AG09319 (cell line): ENCODE measurements at places on chromosomes 1 and 21.

DNA sequence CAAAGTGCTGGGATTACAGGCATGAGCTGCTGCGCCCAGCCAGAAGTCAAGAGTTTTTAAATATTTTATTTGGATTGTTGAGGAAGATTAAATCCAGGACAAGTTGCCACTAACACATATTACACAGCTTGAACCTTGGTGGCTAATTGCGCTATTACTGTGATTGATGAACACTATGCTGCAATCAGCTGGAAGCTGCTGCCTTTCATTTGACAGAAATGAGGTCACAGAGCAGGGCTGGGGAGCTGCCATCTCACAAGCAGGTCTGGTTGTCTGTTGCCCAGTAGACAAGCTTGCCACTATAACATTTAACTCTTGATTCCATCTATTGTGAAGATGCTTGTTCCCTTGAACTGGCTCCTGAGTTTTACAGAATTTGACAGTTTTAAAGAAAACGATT is 37.4 kb upstream of the NRDC start:
- no peak for DNase-seq

GRCh38 chr1:201375169-201375568 is 2.3 kb downstream of the TNNT2 start:
- no peak for DNase-seq

DNA sequence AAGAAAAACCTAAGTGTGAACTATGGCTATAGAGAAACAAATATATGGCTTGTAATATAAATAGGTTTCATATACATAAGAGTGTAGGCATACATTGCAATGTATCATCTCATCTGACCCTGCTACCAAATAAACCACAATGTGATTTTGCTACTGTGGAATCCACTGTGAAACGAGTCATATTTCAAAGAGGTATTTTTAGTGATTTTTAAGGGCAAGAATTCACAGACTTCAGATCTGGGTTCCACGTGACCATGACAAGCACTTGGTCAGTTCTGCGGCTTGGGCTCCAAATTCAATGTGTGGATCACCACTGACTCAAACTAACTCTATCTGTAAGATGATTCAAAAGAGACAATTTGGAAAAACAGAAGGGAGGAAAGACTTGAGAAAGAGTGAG is 147.0 kb upstream of the ERG start:
- no peak for DNase-seq

DNA sequence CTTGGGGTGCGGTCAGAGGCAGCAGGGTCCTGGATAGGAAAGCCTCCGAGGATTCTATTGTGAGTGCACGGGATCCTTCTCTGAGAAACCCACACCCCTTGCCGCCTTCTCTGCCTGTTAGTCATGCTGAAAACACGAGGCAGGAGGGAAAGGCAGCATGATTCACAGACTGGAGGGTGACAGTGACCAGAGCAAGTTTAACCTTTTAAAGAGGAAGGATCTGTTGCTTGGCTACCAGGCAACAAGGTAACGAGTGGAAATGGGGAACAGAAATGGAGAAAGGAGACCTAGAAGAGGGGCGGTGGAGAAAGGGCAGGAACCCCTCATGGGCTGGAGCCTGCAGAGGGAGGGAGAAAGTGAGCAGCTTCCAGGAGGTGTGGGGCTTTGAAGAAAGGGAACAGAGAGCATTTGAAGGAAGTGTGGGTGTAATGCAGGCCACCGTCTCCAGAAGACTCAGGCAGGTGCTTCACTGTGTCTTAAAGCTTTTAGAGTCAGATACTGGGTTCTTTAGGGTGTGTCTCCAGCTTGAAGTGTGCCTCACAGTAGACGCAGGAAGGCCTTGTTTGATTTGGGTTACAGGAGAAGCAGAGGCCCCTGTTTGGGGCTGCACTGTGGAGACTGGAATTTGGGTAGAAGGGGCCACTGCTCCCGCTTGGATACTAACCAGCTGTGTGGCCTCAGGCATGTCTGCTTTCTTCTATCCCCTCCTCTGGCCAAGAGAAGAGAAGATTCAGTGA is 19.1 kb downstream of the OPTC start:
- DNase-seq = peak; percentile 73

GRCh38 chr1:39087435-39087834 is 61.3 kb downstream of the NDUFS5 start:
- no peak for DNase-seq

- no peak for DNase-seq
Measured at GRCh38 chr1:109134423-109134822, 20.5 kb downstream of the ELAPOR1 start.

- DNase-seq = no peak
Measured at GRCh38 chr1:48864913-48865312, 88.2 kb upstream of the BEND5 start.

- no peak for DNase-seq
Measured at GRCh38 chr1:23124259-23125026, 44.2 kb downstream of the LUZP1 start.

DNA sequence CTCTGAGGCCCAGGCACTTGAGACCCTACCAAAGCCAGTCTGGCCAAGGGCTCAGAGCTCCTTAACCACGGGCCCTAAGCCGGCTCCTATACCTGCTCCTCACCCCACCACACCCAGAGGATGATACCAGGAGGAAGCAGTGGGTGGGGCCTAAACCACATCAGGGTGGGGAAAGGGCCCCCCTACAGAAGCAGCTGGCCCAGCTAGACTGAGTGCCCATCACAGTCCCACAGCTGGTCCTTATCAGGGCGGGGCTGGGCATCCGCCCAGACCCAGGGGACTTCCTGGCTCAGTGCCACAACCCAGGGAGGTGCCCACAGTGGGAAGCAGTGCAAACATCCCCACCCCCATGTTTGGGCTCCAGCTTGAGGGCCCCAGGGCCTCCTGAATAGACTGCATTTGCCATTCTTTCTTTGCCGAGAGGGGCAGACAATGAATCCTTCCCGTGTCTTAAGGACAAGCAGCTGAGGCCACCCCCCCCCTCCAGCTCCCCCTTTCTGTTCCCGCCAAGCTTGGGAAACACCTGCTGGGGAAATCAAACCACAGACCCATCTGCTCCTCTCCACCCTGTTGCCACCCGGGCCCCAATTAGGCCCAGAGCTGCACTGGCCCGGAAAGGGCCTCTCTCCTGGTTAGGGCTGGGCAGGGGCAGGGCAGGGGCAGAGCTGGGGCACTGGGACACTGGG is 6.2 kb downstream of the E2F2 start:
- DNase-seq = no peak

DNA sequence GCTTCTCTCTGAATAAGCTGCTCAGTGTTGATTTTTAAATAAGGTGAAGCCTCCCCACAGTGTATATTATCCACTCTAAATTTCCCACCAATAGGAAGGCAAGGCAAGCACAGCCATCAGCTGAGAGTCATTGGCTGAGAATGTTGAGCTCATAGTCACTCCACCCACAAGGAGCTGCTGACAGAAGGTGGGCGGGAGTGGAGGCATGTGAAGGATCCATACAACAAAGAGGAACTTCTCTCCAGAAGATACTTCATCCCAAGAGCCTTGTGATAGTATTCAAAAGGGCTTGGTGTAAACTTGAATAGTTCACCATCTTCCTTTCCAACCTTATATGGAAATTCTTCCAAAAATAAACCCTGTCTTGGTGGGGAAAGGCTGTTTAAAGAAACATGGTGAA is 42.8 kb downstream of the SAMD13 start:
- DNase-seq = no peak

- peak; percentile 85 for DNase-seq
Measured at GRCh38 chr1:21262293-21263051, 27.8 kb downstream of the ECE1 start.

DNA sequence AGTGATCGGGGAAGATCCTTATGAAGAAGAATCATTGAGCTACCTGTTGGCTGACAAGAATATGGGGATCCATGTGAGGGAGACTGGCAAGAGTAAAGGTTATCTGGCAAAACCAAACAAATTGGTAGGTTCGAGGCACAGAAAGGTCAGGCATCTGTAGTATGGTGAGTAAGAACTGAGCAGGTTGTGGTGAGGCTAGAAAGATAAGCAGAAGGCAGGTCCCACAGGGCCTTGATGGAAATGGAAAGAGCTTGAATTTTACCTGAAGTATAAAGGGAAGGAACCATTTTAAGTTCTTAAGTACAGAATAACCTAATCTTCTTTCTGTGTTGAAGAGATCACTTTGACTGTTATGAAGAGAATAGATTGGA is 11.1 kb downstream of the PTPRC start:
- DNase-seq = no peak

DNA sequence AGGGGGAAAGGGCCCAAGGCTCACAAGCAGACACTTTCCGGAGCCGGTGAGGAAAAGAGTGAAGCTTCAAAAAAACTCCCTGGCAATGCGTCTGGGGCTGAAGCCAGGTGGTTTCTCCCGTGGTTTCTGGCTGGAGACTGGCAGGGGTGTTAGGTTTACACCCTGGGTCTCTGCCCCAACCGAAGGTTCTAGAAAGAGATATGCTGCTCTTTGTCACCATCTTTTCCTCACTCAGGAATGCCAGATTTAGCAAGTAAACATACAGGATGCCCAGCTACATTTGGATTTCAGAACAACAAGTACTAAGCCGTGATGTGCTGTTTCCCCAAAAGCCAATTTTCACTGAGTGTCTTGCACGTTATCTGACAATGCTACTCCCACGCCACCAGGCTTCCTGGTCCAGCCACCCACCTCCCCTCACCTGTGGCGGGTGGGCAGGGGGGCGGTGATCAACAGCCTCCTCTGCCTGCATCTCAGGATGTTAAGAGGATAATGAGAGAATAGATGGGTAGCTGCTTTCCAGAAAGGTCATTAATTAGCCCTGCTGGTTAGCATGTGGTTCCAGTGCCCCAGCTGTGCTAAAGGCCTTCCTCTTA is 69.6 kb upstream of the OLIG2 start:
- no peak for DNase-seq

- DNase-seq = no peak
Measured at GRCh38 chr1:182677397-182678098, 6.8 kb downstream of the RGS8 start.

GRCh38 chr1:10744029-10744428 is 52.4 kb downstream of the CASZ1 start:
- no peak for DNase-seq

- no peak for DNase-seq
Measured at GRCh38 chr1:96513136-96513535, 208.4 kb upstream of the PTBP2 start.

DNA sequence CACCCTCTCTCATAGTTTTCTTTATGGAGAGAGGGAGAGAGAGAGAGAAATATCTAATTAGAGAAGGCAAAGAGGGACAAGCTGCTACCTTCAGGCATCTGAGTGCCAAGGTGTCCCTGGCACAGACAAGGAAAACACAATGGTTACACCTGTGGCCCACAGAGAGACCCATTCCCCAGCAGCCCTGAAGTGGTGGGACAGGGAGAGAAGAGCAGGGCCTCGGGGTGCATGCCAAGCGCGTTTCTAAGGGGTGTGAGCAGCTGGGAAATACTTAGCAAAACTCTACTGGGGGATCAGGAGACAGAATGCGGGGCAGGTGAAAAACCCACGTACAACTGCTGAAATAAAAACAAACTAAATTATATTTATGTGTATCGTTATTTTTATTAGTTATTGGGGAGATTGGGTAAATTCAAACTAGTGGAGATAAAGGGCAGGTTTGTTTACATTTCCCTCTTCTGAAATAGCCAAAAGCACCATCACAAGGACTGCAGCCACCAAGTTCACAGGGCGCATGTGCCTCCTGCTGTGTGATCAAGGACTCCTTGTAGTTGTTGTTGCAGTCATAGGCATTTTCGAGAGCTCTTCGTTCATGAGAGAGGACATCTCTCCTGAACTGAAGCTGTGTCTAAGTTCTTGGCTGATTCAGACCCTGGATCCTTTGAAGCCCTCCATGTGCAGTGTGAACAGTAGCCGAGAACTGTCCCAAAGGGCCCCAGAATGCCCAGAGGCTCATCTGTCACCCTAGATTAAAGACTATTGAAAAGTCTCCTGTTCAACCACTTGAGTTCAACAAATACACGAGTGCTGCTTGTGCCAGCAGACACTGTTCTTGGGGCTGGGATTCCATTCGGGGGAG is 737 bp upstream of the SERPINC1 start:
- no peak for DNase-seq

DNA sequence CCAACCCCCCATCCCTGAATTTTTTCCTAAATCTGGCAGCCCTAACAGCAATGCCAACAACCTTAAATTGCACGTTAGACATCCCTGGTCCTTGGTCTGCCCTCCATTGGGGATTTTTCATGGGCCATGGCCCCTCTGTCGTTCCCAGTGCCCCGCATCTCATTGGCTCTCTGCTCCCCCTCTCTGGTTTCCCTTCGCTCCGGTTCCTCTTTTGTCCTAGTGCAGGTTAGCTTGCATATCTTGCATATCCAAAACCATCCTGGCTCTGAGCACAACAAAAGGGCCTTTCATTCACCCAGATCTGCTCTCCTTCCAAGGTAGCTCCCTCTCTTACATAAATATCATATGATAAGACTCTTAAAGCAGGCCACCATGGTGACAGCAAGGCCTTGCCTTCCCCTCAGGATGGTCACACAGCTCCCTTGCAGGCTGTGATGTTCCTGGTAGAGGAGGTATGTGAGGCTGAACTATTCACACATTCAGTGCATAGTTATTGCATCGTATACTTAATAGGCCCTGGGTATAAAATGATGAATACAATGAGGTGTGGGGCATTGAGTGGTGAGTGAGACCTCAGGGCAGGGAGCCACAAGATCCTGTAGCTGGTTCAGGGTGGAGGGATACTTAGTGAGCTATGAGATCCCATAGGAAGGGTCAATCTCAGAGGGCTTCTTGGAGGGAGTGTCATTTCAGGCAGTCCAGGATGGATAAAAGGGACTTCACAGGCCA is 45.2 kb downstream of the TENT5C start:
- no peak for DNase-seq
